ENCODE measurements at places on chromosomes 11 and 22.
A peak's percentile ranks its signal among the peaks of the same experiment; 100 is the strongest.

DNA sequence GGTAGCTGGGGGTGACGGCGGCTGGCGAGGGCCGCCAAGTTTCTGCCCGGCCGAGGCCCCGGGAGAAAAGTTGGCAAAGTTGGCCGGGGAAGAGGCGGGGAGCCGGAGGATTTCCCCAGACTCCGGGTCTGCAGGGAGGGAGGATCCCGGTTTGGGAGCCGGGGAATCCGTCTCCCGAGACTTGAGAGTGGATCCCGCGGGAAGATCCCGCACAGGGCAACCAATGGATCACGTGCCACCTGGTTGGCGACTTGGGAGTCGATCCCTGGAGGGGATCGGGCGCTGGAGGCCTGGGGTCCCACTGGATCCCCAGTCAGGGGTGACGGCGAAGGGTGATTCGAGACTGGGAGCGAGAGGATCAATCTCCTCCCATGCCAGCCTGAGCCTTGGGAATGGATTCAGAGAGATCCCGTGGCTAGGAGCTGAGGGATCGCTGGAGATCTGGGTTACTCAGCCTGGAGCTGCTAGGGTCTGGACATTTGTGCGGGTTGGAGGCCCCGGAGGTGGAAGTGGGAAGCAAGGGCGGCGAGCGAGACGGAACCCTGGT is 394 bp downstream of the KIAA1671 start:
- DNase-seq, result peak; percentile 50

DNA sequence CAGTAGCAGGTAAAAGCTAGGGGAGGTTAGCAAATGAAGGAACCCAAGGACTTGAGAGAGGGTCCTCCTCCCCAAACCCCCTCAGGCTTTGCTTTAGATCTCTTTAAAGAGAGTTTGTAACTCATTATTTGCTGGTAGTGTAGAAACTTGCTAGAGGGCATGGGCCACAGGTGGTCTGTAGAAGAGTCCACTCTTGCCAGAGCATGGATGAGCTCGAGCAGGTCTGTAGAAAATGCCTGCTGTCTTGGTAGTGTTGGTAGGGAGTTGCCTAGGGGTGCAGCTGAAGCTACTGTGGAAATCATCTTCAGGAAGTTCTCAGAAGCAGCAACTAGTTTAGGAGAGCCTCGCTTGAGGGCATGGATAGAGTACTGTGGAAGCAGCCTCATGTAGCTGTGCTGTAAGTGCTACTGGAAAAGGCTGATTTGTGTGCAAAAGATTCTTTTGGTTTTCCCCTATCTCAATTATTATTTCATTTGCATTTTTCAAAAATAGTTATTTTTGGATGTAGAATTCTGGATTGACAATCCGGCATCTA is 104.3 kb downstream of the TMEM135 start:
- DNase-seq, result no peak

- peak; percentile 38 for DNase-seq
These were observed 19.1 kb downstream of the MUC6 start for GRCh38 chr11:1017269-1018005.

DNA sequence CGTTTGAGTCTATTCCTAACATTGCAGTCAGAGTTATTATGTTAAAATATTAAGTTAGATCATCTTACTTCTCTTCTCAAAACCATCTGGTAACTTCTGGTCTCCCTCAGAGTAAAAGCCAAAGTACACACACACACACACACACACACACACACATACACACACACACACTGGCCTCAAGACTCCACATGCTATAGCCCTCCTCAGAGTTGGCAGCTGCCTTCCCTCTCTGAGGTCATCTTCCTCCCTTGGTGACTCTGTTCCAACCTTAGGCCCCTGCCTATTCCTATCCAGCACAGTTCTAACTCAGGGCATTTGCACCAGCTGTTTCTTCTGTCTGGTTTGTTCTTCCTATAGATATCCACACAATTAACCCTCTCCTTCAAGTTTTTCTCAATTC is 272.0 kb upstream of the SESN3 start:
- peak; percentile 92 for DNase-seq

GRCh38 chr11:7246179-7246578 is 5.5 kb upstream of the SYT9 start:
- no peak for DNase-seq

GRCh38 chr11:13140873-13141655 is 131.9 kb downstream of the RASSF10 start:
- no peak for DNase-seq

DNA sequence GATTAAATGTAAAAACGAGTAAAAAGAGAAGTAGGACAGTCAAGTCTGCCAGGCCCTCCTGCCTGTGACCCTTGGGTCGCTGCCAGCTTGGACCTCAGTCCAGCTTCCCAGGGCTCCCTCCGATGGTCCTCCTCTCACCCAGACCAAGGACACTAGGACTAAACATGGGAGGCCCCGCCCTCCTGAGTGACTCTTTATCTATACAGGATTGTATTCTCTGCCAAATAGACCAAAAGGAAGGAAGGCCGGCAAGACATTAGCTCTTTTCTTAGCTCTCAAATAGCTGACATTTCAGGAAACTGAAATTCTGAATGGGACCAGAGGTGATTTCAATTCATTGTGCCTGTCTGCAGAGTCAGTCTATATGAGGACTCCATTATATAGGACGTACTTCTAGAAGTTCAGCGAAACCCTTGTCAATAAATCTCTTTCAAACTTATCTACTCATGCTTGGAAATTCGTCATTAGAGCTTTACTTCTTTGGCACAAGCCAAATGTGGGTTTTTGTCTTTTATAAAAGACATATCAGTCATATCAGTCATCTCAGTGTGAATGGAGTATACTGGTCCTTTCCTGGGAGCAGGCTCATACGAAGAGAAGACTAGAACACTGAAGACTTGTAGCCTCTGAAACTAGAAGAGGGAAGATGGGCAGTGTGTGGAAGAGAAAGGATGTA is 28.5 kb downstream of the ADORA2A start:
- DNase-seq, result no peak

GRCh38 chr11:59610289-59610688 is 5.3 kb downstream of the OSBP start:
- no peak for DNase-seq

DNA sequence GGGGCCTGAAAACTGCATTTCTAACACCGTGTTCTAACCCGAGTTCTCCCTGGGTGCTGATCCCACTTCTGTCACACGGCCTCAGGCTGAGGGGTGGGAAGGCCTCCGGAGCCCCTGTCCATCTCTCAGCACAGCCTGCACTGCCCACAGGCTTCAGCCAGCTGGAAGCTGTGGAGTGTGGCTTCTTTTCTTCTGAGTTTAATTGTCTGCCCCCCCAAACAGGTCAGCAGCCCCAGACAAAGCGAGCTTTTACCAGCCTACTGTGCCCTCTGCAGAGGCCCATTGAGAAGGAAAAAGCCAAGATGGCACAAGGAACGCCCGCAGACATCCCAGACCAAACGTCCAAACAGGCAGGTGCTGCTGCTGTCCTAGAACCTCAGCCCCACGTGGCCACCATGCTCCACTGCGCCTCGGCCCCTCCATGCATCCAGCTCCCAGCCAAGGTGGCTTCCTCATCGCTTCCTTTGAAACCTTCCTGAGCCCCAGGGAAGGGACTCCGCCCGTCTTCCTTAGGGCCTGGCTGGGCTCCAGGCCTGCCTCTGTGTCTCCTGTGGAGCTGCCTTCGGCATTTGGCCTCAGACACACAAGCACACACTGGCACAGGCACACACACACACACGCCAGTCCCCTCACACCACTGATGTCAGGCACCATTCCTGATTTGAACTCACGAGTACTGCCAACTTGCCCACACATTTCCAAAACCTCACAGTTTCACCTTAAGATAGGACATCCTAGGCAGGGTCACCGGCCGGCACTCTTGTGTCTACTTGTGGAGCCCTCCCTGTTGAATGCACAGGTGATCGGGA is 1.7 kb downstream of the MOB2 start:
- no peak for DNase-seq

DNA sequence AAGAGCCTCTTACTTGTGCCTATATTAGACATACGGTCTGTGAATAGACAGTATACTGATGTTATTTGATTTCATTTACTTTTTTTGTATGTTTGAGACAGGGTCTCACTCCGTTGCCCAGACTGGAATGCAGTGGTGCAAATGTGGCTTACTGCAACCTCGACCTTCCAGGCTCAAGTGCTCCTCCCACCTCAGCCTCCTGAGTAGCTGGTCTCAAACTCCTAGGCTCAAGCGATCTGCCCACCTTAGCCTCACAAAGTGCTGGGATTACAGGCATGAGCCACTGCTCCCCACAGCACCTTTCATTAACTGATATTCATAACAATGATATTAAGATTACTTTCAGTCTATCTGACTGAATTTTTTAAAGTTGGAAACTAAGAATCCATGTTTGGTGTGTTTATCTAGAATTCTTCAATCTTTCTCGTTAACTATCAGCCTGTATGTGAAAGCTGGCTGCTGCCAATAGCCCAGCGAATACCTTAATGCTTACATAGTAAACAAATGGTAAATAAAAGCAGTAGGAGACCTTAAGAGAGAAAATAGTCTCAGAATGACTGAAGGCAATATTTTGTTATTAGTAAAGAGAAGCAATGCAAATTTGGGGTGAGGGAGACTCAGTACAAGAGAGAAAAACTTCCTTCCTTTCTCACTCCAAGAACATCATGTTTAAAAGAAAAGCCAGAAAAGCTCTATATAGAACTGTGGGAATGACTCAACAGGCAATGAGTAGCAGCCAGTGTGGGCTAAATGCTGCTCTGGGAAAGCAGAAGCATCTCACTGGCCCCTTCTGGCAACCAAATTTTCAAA is 101.9 kb downstream of the MRTFA start:
- DNase-seq, result peak; percentile 29

GRCh38 chr11:74043450-74043849 is 34.6 kb upstream of the UCP3 start:
- no peak for DNase-seq

- DNase-seq, result no peak
These were observed 29.5 kb downstream of the PPFIBP2 start for GRCh38 chr11:7543302-7543701.

DNA sequence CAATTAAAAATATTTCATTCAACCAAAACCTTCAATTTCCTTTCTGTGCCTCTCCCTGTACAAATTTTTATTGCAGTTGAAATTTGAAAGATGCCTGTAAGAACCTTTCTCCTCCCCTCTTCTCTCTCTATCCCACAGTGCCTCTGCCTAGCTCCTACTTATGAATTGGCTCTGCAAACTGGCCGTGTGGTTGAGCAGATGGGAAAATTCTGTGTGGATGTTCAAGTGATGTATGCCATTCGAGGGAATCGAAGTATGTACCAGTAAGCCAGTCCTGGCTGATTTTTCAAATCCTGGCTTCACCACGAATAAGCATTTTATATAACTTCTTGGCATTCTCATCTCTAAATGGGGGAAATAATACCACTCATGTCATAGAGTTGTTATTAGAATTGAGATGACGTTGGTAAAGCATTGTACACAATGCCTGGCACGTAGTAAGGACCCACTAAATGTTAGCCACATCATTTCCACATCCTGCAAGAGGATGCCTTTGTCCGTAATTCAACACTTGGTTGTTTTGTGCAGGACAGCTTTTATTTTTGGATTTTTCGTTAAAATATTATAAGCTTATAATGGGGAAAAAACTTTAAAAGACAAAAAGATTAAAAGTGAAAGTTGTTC is 6.0 kb downstream of the DDX25 start:
- no peak for DNase-seq

Data from fibroblast of gingiva (primary cell).